NCI-H1105 (cell line): ENCODE measurements at places on chromosomes 2 and 18.

DNA sequence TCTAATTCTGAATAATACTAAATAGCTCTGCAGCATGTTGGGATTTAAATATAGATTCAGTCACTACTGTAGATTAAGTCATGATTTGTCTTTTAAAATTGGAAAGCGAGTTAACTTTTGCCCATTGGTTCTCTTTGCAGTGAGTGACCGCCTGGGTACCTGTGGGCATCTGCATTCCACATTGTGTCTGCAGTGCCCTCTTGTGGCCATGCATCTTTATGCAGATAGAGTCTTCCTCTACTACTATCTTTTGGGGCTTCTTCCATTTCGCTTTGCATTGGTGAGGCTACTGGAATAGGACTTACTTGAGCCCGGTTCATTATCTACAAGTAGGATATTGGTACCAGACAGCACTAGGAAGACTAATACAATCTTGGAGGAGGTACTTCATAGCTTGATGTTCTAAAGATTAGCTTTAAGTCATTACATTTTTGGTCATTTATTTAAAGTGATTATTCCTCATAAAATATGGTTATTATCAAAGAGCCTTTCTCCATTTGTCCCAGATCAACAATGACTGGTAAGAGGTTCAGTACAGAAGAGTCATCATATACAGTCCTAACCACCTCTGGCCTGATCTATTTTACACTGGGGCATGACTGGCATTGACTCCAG lies 203.0 kb downstream of the SOCS6 start:
- DNase-seq, result peak; percentile 11

DNA sequence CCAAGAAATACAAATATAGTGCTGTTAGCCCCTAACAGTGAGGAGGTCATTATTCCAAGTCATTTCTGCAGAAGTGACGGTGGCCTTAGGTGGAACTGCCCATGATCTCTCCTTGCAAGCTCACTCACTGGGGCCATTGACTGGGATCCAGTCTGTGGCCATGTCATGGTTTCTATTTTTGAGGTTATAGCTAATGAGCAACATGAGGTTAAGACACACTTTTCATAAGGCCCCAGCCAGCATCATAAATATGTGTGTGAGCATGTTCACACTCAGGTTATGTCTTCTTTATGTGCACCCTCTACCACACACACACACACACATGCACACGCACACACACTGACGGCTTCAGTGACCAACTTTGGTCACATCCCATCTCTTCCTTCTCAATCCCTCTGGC lies 484 bp downstream of the AFF3 start:
- DNase-seq, result no peak

DNA sequence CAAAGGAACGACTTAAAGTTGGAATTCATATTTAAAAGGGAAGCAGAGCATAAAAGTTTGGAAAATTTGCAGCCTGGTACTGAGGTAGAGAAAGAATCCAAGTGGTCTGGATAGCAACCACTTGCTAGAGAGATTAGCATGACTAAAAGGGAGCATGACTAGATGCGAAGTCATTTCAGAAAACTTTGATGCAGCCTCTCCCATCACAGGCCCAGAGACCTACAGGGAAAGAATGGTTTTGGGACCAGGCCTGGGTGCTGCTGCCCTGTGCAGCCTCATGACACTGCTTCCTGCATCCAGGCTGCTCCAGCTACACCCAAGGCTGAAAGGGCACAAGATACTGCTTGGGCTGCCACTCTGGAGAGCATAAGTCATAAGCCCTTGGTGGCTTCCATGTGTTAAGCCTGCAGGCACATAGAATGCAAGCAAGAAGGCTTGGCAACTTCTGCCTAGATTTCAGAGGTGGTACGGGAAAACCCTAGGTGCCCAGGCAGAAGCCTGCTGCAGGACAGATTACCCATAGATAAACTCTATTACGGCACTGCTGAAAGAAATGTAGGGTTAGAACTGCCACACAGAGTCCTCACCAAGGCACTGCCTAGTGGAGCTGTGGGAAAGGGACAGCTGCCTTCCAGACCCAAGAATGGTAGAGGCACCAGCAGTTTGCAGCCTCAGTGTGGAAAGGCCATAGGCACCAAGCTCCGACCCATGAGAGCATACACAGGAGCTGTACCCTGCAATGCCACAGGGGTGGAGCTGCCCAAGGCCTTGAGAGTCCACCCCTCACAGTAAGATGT lies 12.6 kb upstream of the CHN1 start:
- no peak for DNase-seq

GRCh38 chr2:189487283-189488007 lies 46.2 kb downstream of the WDR75 start:
- no peak for DNase-seq

GRCh38 chr2:197007716-197008628 lies 81.5 kb upstream of the PGAP1 start:
- no peak for DNase-seq

DNA sequence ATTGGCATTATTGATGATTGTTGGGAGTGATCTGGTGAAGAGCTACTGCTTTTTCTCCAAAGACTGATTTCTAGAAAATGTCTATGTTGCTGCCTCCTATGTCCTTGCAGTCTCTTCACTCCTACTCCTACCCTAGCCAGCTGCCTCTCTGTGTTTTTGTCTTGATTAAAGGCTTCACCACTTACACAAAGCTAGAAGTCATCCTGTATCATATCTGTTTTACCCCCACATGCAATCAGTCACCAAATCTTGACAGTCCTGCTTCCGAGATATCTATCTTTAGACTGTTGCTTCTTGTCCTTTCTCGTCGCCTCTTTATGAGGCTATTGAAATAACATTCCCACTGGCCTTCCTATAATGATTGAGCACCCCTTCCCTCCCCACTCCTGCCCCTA lies 84.5 kb upstream of the ITGA4 start:
- DNase-seq, result no peak

GRCh38 chr2:216109962-216110614 lies 940 bp downstream of the XRCC5 start:
- DNase-seq, result no peak

DNA sequence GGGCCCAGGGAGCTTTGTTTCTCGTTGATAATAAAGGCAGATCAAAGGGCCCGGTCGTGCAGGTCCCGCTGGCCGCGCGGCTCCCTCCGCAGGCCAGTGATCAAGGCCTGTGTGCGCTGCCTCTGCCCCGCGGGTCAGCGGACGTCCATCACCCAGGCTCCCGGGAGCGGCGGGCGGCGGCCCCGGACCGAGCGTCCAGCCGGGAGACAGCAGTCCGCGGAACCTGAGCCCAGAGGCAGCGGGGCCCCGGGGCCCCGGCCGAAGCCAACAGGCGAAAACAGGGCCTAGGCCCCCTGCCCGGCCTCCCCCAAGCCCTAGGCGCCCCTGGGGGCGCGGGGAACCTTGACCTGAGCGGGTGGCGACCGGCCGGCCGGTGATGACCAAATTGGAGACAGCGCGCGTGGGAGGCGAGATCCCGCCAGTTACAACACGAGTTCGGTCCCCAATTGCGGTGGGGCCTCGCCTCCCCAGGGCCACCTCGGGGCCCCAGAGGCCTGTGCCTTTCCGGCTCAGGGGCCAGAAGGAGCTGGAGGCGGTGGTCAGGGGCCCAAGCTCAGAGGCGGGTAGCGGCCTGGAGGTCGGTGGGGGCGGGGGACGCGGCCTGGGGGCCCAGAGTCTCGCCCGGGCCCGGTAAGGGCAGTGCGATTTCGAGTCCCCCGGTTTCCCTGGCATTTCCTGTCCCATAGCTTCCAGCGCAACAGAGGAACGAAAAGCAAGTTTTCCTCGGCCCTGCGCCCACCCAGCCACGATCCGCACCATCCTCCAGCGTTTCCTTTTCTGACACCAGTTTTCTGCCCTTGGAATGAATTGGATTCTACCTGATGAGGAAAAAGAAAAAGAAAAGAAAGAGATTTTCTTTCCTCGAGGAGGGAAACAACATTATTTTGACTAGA lies 5.9 kb downstream of the SP9 start:
- DNase-seq, result no peak

DNA sequence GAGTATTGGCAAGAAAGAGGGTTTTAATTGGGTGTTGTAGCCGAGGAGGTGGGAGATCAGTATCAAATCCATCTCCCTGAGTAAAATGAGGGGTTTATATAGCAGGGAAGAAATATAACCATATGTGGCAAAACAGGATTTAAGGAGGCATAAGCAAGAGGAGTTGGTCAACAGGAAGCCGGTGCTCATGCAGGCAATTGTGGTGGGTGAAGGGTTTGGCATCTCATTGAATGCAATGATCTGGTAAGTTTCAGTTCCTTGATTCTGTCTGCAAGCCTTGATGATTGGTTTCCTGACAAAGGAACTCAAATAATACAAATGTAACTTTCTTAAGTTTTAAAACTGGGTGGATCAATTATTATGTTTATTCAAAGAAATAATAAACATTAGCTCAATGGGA lies 564.4 kb upstream of the LINC00305 start:
- no peak for DNase-seq

GRCh38 chr2:82675186-82675585 lies 1783.9 kb downstream of the SUCLG1 start:
- no peak for DNase-seq

- DNase-seq, result no peak
Measured at GRCh38 chr2:10449838-10450691, 1.9 kb upstream of the ODC1 start.

DNA sequence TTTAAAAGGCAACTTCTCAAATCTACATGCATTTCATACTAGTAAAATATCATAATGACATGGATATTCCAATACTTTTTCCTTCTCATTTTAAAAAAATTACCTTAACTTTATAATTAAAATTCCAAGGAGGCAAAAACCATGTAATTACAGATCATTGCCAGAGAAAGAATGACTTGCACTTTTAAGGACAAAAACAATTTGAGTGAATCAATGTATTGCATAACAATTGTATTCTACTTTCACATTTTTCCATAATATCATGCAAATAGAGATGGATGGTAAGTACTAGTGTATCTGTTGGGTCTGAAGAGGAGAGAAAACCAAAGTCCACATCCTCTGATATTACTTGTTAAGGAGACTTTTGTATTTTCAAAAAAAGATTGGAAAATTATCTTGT lies 89.5 kb upstream of the NCK2 start:
- no peak for DNase-seq

GRCh38 chr18:45730832-45731575 lies 7.0 kb downstream of the SLC14A1 start:
- no peak for DNase-seq

GRCh38 chr18:59690996-59691395 lies 6.2 kb downstream of the CCBE1 start:
- peak; percentile 27 for DNase-seq

- DNase-seq, result no peak
Measured at GRCh38 chr2:86025229-86025820, 80.4 kb downstream of the POLR1A start.

DNA sequence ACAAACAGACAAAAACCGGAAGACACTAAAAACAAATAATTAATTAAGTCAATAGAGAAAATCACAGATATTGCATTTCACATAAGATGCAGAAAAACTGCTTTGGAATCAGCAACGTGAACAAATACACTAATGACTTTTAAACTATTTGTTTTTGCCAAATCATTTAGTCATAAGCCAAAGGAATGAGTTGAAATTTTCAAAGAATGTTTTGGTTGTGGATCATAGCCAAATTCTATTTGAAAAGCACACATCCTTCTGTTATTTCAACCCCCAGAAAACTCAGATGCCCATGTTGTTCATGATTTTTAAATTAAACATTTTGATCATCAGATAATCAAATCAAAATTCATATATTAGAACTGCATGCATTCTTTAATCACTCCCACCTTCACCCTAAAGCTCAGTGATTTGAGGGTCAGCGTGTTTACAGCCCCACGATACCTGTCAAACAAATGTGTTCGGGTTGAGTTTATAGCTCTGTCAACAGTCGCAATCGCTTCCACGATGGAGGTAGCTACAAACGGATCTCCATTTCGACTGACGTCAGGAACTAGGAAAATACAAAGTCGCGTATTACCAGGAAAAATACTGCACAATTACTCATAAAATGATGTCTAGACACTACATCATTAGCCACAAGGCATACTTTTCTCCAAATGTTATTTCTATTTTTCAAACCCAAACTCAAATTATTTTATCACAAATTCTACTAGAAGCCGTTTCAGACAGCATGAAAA lies 90.2 kb downstream of the PXDN start:
- no peak for DNase-seq

GRCh38 chr2:231161252-231161839 lies 36.5 kb upstream of the HTR2B start:
- no peak for DNase-seq

GRCh38 chr2:9763356-9764152 lies 79.7 kb upstream of the TAF1B start:
- no peak for DNase-seq

GRCh38 chr18:48454261-48454757 lies 45.1 kb upstream of the ZBTB7C start:
- no peak for DNase-seq

DNA sequence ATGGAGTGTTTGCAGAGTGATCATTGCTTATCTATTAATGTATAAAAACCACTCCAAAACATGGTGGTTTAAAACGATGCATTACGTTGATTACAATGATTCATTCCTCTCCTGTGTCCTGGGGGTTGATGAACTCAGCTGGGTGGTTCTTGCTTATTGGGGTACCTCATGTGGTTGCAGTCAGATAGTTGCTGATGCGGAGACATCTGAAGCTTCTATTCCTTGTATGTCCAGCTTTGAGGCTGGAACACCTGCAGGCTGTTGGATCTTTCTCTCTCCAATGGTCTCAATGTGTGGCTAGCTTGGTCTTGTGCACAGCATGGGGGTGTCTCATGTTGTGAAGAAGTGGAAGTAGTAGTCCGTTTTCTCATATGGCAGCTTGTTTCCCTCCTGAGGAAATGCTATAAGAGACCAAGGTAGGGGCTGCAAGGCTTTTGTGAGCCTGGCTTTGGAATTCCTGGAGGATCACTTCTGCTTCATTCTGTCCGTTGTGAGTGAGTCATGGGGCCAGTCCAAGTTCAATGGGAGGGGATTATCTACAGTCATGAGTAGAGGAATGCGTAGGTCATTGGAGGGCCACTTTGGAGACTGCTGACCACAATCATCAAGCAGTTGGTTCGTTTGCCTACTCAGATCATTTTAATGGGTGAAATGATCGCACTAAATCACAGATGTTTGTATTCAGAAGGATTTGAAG lies 601.0 kb downstream of the SLC4A3 start:
- DNase-seq, result no peak

GRCh38 chr2:149692961-149693396 lies 105.4 kb upstream of the MMADHC start:
- no peak for DNase-seq

DNA sequence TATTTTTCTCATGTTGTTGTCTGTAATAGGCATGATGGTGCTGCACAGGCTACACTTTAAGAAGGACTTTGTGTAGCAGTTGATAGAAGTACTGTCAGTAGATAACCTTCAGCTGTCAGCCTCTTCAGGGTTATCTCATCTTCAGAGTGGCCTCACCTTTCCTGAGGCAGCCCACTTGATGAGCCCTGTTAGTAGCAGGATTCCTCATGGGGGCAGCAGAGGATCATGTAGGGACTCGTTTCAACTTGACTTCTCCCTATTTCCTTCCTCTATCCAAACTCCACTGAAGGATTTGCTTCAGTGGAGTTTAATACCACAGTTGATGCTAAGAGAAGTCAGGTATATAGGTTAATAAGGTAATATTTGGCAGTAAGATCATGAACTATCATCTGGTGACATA lies 530.3 kb upstream of the FSIP2 start:
- peak; percentile 2 for DNase-seq

- DNase-seq, result no peak
Measured at GRCh38 chr2:222673273-222673672, 1.8 kb downstream of the MOGAT1 start.

GRCh38 chr2:9258501-9258900 lies 51.9 kb downstream of the ASAP2 start:
- no peak for DNase-seq
